Karpas-422 (cell line): ENCODE measurements at places on chromosomes 7 and 10. TPM values are rescaled to one million over a fixed set of nuclear protein-coding genes. Genes with fewer than 3 reads are reported as not detected.

DNA sequence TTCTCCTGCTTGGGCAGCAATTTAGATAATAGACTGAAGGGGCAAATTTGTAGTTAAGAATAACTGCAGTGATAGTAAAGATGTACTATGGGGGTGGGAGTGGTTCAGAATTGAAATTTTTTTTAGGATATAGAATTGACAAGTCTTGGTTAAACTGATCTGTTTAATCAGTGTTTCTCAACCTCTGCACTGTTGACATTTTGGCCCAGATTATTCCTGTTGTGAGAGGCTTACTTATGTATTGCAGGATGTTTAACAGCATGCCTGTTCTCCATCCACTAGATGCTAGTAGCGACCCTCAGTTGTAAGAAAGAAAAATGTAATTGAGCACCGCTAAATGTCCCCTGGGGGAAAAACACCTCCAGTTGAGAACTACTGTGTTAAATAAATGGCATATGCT, 176.5 kb downstream of the CCDC7 start:
- DNase-seq = no peak

- no peak for DNase-seq
Observed at GRCh38 chr10:62665771-62666170, 138.7 kb upstream of the ADO start.

GRCh38 chr7:132480534-132480933, 95.7 kb downstream of the PLXNA4 start:
- no peak for DNase-seq

- DNase-seq = no peak
Observed at GRCh38 chr7:11235491-11235890, 261.8 kb downstream of the PHF14 start.

- no peak for DNase-seq
Observed at GRCh38 chr7:272631-273030, 17.3 kb upstream of the FOXL3 start.

- no peak for DNase-seq
Observed at GRCh38 chr7:78165454-78165853, 366.9 kb downstream of the PHTF2 start.

DNA sequence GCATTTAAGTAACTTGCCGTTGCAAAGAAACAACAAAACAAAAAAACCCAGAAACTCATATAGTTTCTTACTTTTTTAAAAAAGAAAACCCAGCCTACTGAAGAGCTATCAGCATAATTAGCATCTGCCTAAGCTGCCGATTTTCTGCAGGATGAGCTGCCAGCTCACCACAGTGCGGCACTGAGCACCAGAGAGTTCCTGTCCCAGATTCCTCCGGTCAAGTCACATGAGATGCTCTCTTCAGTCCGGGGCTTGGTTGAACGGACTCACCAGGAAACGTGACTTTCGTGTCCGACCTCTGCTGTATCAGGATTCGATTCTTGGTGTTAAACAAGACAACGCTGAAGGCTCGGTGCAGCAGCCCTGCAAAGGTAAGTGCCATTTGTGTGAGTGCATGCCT, 3.2 kb downstream of the IDI2 start:
- no peak for DNase-seq

- DNase-seq = no peak
Observed at GRCh38 chr10:104077247-104077646, 8.4 kb downstream of the COL17A1 start.

DNA sequence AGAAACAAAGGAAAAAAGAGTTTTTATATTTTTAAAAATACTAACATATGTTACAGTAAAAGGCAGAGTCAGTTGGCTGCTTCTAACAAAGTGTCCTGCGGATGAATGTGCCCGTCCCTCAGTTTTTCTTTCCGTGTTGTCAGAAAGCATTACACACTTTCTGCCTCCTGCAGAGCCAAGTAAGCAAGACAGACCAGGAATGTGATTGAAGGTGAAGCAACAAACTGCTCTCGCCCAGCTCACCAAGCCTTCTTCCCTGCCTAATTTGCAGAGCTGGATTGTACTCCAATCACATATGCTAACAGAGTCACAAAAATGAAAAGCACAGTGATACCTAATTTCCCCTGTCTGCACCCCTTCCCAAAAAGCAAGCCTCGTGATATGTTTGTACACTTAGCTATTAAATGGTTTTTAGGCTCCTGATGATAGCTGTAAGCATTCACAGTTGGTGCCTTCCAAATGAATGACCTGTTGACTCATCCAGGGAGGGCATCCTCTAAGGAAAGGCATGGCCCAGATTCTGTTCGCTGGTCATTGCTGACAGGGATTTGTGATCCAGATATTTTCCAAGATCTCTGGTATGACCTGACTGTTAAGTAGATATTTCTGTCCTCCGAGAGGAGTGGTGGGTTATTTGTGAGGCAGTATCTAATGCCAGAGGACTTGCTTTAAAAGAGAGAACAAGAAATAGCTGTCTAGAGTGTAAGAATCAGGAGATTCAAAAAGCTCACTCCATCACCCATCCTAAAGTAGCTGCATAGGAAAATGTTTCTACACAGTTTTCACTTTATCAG, 187.3 kb upstream of the PLXDC2 start:
- DNase-seq = no peak

- DNase-seq = no peak
Observed at GRCh38 chr10:122550427-122550826, 10.1 kb upstream of the DMBT1 start.

DNA sequence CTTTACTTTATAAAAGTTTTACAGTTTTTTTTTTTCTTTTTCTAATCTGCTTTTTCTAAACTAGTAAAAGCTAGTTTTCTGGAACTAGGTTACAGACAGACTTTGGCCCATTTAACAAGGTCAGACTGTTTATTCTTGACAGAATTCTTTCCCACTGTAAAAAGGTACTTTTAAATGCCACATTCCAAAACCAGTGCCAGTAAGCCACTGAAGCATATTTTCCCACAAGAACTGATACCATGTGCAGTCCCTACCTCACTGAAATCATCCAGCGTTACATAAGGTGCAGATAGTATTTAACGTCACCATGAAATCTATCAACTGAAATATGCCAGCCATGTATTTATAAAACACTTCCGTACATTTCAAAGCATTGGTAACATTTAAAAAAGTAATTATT, 121.6 kb downstream of the CDK6 start:
- no peak for DNase-seq

DNA sequence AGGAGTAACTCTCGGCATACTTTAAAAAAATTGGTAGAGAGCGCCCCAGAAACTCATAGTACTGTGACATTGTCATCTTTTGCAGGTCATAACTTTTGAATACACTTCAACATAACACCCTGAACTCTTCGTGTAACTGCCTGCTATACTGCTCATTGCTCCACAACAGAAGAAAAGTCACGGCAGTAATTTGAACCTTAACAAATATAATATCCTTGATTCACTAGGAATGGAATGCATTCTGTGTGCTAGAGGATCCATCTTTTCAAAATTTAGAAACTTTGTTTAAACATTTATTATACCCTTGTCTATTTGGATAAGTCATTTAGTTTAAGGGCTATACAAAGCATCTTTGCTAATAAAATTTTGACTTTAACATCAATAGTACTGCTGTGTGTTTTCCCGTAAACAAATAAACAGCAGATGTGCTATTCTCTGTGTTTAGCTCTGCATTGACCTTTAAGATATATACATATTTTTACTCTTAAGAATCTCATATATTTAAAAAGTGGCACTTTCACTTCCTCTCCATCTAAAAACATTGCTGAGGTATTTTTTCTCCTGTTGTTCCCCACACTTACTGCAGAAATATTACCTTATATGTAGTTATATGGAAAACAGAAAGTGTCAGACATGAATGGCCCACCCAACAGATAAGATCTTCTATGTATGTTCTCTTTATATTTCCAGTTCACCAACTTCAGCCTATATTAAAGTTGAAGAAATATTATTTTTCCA, 217.6 kb upstream of the TMEM229A start:
- DNase-seq = no peak

PPP1R9A gene
- not detected in 2 replicates for total RNA-seq

NPC1L1 gene
- total RNA-seq = not detected in 2 replicates

OR2A5 gene
- not detected in 2 replicates for total RNA-seq
